ENCODE measurements at places on chromosomes 6 and 20. TPM values are rescaled to one million over a fixed set of nuclear protein-coding genes. Genes with fewer than 3 reads are reported as not detected.

AVP gene
- polyA plus RNA-seq = not detected

SEMG1 gene
- not detected for polyA plus RNA-seq

SLC22A3 gene
- not detected for polyA plus RNA-seq

AFG1L gene
- 6.1 TPM for polyA plus RNA-seq

SLC17A2 gene
- not detected for polyA plus RNA-seq

HRH3 gene
- polyA plus RNA-seq = not detected

HAO1 gene
- not detected for polyA plus RNA-seq

SLCO4A1 gene
- polyA plus RNA-seq = 31.1 TPM

SLC12A5 gene
- polyA plus RNA-seq = 1.0 TPM

LY6G6D gene
- not detected for polyA plus RNA-seq

WFDC11 gene
- not detected for polyA plus RNA-seq

BANF2 gene
- not detected for polyA plus RNA-seq

PRKN gene
- not detected for polyA plus RNA-seq

HS3ST5 gene
- not detected for polyA plus RNA-seq

RREB1 gene
- 8.7 TPM for polyA plus RNA-seq

SLC17A9 gene
- 48.0 TPM for polyA plus RNA-seq

PNPLA1 gene
- polyA plus RNA-seq = not detected

HSPA12B gene
- not detected for polyA plus RNA-seq

TPBG gene
- polyA plus RNA-seq = 0.66 TPM

GJA10 gene
- not detected for polyA plus RNA-seq

PLAGL1 gene
- polyA plus RNA-seq = 7.3 TPM

LY6G6C gene
- polyA plus RNA-seq = not detected

ECT2L gene
- not detected for polyA plus RNA-seq

PTCHD4 gene
- polyA plus RNA-seq = 0.17 TPM

CGAS gene
- polyA plus RNA-seq = 25.5 TPM

CDYL gene
- polyA plus RNA-seq = 11.3 TPM

TEAD3 gene
- polyA plus RNA-seq = 0.10 TPM

HLA-DOA gene
- polyA plus RNA-seq = 40.3 TPM

ZSWIM3 gene
- polyA plus RNA-seq = 2.7 TPM

KIAA1586 gene
- 36.0 TPM for polyA plus RNA-seq

MDFI gene
- not detected for polyA plus RNA-seq

LY6G5C gene
- 4.1 TPM for polyA plus RNA-seq

ANKRD6 gene
- 0.60 TPM for polyA plus RNA-seq

OPRM1 gene
- not detected for polyA plus RNA-seq

PCSK2 gene
- not detected for polyA plus RNA-seq

TMEM200A gene
- polyA plus RNA-seq = 9.9 TPM

CTCFL gene
- polyA plus RNA-seq = 0.08 TPM

SCUBE3 gene
- 0.09 TPM for polyA plus RNA-seq

MMP24 gene
- 0.11 TPM for polyA plus RNA-seq

ARMC2 gene
- 0.33 TPM for polyA plus RNA-seq
